ENCODE measurements at places on chromosomes 3 and 15.

GRCh38 chr3:39234651-39235050, 42.3 kb upstream of the XIRP1 start:
- DNase-seq: no peak

- DNase-seq: no peak
These were observed 24.7 kb downstream of the MAP3K13 start for GRCh38 chr3:185387646-185388045.

DNA sequence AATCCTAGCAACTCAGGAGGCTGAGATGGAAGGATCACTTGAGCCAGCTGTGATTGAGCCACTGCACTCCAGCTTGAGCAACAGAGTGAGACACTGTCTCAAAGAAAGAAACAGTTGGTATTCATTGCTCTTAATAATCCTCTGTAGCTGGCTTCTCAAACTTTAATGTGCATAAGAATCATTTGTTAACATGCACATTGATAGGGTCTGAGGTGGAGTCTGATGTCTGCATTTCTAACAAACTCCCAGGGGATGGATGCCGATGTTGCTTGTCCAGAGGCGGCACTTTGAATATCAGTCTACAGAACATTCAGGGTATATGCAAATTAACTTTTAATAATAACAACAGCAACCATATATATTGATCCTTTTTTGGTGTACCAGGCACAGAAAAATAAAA, 39.9 kb downstream of the NKIRAS1 start:
- DNase-seq: no peak

GRCh38 chr15:81937189-81937588, 108.6 kb downstream of the MEX3B start:
- no peak for DNase-seq

GRCh38 chr3:72161881-72162595, 377.1 kb upstream of the PROK2 start:
- DNase-seq: peak; percentile 41

- DNase-seq: no peak
These were observed 34.5 kb downstream of the KLF13 start for GRCh38 chr15:31360843-31361763.

DNA sequence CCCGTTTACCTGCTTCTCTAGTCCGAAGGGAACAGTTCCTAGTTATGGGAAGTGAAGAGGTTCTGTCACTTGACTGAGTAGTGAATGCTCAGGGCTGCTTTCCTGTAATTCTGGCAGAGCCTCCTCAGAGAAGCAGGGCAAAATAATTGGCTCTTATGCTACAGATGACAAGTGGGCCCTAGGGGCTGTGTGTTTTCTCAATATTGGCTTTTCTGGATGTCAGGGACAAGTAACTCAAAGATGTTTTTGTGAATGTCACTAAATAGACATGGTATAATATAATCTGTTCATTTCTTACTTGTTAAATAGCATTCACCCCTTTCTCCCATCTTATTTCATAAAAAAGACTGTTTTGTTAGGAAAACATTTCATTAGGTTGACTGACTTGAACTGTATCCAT, 40.1 kb downstream of the SGO1 start:
- no peak for DNase-seq

GRCh38 chr3:30548600-30548999, 57.8 kb upstream of the TGFBR2 start:
- no peak for DNase-seq

- no peak for DNase-seq
These were observed 13.0 kb upstream of the APOD start for GRCh38 chr3:195596765-195597171.

- no peak for DNase-seq
These were observed 55.2 kb upstream of the FRMD4B start for GRCh38 chr3:69441040-69441439.
